Foreskin fibroblast (primary cell): ENCODE measurements at places on chromosomes 3 and 15.

DNA sequence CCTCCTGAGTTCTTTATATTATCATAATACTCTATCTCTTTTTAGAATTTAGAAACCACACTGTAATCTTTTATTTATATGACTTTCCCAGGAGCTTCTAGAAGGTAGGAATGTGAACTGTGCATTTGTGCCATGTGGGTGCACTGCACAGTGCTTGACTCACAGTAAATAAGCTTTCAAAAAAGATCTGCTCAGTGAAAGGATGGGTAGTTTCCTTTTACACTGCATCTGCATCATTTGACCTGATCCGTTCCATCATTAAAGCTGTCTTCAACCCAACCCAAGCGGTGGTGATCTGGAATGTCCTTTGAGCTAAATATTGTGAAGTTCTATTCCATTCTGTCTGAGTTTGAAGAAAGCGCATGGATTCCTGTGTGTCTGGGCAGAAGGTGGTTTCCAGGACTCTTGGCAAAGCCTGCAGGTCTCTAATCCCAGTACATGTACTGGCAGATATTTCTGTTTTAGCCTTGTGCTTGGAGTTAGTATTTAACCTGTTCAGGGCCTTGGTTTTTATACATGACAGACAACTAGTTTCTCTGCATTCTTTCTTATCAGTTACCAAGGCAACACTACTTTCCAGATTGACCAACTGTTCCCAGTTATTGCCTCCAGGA, 96.7 kb downstream of the DHX30 start:
- DNase-seq: no peak

DNA sequence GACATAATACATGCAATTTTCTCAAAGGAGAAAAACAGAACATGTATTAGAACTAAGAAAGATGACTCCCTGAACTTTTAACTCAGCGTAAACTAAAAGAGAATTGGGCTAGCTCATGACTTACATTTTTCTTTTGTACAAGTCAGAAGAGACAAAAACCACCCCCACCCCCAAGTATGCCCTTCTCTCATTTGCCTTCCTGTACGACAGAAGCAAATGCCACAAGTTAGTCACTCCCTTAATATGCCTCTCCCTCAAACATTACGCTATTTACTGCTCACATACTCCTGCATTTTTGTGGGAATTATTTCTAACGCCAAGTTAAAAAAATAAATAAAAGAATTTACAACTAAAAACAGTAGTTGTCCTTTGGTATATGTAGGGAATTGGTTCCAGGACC, 22.0 kb downstream of the CPEB1 start:
- DNase-seq: no peak

GRCh38 chr15:95394186-95395067, 936.1 kb upstream of the NR2F2 start:
- DNase-seq: no peak

DNA sequence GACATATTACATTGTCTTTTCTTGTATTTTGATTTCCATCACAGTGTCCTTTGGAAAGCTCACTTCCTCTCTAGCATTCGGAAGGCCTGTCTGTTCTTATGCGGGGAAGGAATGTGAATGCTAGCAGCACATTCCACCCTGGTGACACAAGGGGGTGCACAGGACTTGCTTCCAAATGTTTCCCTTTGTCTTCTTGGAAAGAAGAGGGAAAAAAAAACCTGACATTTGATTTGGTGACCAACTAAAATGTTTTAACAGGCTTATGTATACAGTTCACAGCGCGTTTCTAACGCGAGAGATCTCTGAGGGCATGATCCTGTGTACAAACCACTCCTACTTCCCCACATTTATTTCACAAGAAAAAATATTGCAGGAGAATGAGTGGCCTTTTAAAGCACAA, 107.6 kb upstream of the FXR1 start:
- no peak for DNase-seq

DNA sequence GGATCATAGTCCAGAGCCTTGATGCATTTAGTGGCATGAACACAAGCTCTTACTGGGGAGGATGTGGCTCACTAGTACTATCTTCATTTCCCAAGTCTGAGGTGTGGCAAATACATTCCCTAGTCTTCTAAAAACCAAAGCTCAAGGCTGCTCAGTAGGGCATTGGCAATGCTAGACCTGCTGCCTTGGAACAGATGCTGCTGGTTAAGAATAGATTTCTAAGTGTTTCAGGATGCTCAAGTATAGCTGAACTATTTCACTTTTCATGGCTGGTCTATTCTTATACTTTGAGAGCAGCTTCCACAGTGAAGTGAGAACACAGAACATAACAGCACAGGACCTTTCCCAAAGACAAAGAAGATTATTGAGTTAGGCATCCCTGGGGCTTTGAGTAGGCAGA, 178.8 kb downstream of the CHST2 start:
- no peak for DNase-seq

DNA sequence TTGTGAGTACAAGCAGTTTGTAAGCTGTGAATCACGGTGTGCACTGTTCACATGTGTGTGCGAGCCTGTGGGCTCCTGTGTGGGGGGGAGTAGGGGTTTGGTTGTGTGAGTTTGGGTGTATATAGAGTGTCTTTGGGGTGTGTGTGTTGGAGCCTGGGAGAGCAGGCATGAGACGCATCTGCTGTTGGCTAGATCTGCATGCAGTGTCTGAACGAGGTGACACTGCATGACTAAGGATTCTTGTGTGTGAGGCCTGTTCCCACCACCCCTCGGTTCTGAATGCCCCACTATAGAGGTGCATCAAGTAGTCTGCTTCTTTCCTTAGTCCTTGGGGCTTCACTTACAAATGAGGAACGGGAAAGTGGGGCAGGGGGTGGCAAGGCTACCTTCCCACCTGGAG, 68.4 kb downstream of the MAGEF1 start:
- no peak for DNase-seq

DNA sequence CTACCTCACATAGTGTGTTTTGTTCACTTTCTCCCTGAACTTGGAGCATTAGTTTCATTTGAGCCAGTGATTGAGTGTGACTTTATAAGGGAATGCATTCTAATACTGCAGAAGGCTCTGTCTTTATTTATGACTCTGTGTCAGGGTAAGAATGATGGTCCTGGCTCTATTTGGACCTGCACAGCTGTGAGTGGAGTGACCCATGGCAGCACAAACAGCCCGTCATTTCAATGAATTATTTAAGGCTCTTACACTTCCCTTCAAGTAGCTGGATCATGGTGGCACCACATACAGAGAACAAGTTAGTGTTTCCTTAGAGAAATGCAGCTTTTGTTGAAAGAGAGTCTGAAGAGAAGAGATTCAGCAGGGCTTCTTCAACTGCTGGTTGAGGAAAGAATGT, 16.4 kb downstream of the TMEM108 start:
- no peak for DNase-seq

- DNase-seq: no peak
Observed at GRCh38 chr15:68311859-68312557, 34.5 kb downstream of the FEM1B start.

GRCh38 chr3:155065537-155065936, 14.6 kb upstream of the MME start:
- peak; percentile 96 for DNase-seq

DNA sequence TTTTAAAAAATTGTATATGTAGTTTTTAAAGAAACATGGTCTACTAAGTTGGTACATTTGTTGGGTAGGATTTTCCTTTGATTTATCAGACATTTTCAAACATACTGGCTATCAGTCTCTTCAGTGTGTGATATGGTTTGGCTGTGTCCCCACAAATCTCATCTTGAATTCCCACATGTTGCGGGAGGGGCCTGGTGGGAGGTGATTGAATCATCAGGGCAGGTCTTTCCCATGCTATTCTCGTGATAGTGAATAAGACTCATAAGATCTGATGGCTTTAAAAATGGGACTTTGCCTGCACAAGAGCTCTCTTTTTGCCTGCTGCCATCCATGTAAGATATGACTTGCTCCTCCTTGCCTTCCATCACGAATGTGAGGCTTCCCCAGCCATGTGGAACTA, 121.9 kb downstream of the ABI3BP start:
- DNase-seq: no peak
